Head of caudate nucleus (tissue), 42 donors: ENCODE measurements at places on chromosomes 16 and 17.

DNA sequence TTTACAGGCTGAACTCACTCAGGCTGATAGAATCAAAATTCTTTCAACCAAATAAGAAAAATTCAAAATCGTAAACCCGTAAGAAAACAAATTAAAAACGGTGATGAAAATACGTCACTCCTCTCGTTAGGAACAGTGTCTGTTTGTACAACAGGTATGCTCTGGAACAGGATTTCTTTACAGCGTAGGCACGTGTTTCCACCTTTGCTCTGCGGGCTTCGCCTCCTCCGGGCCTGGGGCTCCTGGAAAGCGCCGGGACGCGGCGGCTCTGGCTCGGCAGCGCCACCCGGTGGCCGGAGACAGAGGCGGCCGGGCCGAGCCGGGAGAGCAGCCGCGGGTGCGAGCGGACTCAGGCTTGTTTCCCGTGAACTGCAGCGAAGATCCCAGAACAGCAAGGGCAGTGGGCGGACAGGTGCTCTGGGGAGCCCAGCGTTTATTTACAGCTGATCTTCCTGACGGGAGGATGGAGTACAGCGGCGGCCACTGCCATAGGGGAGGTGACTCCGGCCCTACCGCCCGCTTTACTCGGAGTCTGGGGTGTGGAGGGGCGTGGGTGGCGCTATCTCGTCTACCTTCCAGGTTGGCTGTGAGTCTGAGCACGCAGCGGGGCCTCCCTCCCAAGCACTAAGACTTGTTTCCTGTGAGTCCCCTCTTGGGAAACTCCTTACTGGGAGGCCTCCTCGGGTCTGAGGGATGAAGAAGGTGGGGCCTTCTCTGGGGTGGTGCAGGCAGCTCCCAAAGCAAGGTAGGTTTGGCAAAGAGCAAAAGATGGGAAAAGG lies 40.5 kb upstream of the ATP2A3 start:
- no peak for DNase-seq

GRCh38 chr17:52451294-52451861 lies 292.9 kb upstream of the CA10 start:
- no peak for DNase-seq

DNA sequence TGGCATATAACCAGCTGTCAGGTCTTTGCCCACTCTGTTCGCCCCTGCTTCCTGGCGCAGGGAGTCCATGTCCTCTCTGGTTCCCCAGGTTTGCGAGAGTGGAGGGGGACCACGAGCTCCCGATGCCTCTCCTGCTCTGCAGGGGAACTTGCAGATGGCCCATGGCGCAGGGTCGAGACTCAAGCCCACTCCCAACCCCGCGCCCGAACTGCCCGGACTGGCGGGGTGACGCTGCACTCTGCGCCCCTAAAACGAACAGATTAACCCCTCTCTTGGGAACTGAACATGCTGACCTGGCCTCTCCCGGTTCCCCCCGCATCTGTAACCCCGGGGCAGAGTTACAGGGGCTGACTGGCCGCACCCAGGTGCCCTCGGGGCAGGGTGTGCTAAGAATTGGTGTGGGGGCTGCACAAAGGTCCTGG lies 681 bp upstream of the PLA2G15 start:
- no peak for DNase-seq

- DNase-seq = no peak
Measured at GRCh38 chr17:40531051-40531991, 29.9 kb upstream of the TNS4 start.

DNA sequence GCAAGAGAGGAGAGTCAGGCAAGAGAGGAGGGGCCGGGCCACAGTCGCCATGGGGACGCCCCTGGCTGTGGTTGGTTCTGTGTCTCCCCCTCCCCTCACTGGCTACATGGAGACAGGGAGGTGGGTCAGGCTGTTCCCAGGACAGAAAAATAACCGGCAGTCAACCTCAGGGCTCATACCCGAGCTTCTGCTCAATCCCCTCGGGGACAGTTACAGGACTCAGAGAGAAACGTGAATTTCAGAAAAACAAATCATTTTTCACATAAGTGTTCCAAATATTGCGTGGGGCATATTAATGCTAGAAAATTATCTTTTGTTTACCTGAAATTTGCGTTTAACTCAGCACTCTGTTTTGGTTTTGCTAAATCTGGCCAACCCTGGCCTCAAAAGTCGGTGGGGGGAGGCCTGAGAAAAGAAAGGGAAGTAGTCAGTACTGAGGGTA lies 22.2 kb upstream of the CPSF4L start:
- peak; percentile 55 for DNase-seq

GRCh38 chr17:78239489-78239931 lies 8.1 kb downstream of the TMEM235 start:
- DNase-seq = no peak

DNA sequence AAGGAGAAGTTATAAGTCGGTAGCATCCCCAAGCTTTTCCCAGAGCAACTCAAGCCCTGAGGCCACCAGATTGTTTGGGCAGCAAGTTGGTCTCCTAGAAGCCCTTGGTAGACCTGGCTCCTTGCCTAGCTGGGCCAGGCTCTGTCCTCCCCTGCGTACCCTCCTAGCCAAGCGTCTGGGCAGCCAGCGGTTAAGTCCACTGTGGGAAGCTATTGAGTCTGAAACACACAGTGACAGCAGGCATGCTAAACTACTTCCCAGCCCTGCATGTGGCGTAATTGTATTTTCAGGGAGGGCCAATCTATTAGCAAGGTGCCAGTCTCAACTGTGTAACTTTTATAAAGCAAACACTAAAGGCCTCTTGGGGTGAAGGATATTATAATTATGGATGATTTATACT lies 419.1 kb upstream of the RBFOX1 start:
- DNase-seq = no peak

DNA sequence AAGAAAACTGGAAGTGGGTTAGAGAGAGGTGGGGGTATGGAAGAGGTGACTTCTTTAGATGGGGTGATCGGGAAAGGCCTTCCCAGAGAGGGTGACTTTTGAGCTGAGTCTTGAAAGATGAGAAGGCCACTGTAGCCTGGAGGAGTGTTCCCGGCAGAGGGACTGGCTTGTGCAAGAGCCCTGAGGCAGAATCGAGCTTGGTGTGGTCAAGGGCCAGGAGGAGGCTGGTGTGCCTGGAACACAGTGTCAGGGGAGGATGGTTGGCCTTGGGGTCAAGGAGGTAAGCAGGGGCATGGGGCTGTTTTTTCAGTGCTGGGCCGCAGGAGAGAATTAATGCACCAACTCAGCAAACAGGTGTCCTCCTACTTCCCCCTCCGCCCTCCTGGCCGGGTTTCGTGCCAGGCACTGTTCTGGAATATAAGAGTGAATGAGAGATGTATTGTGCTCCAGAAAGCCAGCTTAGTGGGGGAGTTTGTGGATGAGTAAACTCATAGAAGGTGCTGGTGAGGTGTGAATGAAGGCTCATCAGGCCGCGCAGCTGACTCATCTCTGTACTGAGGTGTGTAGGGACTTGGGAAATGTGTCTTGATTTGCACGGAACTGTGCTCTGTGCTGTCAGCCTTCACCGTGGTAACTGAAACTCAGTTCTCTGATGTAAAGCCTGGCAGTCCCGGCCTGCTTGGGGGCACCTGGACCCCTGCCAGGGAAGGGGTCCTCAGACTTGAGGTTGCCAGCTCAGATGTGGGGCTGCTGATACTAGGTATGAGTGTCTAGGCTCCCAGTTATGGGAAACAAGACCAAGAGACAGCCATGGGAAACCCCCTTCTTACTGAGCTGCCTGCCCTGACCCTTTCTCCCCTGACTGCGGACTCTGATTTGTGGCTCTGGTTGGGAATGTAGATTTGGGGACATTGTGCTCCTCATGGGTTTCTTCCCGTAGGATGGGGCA lies 15.3 kb downstream of the KSR1 start:
- DNase-seq = peak; percentile 91

- DNase-seq = no peak
Measured at GRCh38 chr17:60155815-60156214, 6.0 kb downstream of the CA4 start.

DNA sequence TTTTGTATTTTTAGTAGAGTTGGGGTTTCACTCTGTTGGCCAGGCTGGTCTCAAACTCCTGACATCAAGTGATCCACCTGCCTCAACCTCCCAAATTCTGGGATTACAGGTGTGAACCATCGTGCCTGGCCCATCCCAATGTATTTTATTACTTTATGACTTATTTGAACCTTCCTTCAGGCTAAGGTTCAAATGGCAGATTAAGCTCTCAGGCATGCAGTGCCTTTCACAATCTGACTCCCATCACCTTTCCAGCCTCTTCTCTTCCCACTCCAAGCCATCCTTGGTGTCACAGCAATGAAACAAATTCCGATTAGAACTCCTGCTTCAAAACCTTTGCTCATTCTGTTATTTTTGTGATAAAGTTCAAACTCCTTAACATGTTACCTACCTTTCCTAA lies 26.6 kb upstream of the YPEL2 start:
- DNase-seq = no peak

- no peak for DNase-seq
Measured at GRCh38 chr17:73549841-73550430, 94.3 kb downstream of the SDK2 start.

DNA sequence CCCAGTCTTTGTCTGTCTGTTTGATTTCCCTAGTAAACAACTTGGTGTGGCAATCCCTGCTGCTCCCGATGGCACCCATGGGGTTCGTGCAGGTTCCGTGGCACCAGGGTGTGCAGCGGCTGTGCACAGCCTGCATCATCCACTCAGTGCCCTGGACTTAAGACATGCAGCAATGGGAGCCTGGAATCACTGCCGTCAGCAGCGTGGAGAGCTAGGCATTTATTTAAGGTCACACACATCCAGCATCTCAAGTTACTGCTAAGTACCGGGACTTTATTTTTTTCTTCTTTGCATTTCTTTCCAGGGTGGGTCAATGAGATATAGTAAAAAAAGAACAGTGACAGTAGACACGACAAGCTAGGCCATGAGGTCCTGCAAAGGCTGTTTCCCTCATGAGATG lies 2.8 kb downstream of the DHRS7C start:
- DNase-seq = no peak

DNA sequence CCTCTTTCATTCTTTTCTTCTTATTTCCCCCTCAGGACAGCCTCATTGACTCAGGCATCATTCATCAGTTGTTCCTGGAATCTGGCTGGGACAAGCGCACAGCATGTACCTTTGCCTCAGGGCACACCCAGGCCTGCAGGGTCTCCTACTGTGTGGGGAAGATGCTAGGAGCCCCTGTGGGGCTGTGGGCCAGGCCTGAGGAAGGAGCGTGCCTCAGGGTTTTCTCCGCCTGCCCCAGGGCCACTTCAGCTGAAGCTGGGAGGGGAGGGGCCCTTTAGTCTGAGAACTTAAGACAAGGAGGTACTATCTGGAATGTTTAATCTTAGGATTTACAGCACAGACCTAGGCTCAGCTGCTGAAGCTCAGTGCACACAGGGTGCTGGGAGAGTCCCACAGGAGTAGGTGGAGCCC lies 7.9 kb downstream of the ELMO3 start:
- DNase-seq = no peak

- no peak for DNase-seq
Measured at GRCh38 chr17:82374626-82375331, 3.2 kb downstream of the UTS2R start.

- DNase-seq = no peak
Measured at GRCh38 chr16:16083421-16084156, 134.2 kb downstream of the ABCC1 start.

DNA sequence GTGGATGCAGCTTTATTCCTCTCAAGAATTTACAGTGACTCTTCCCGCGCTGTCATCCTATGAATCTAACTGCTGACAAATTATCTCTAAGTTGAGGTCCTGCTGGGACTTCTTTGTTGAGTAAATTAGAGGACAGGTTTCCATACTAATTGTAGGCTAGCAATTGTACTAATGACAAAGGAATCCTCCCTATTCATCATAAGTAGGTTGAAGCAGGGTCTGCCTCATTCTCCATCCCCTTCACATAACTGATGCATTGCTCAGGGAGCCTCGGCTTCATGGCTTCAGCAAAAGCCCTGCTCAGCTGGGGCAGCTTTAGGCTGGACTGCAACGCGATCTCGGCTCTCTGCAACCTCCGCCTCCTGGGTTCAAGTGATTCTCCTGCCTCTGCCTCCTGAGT lies 83.1 kb upstream of the IRX6 start:
- DNase-seq = no peak

- DNase-seq = no peak
Measured at GRCh38 chr17:65228287-65228686, 91.1 kb downstream of the RGS9 start.

- no peak for DNase-seq
Measured at GRCh38 chr16:3131755-3132377, 3.0 kb upstream of the ZNF213 start.

- DNase-seq = no peak
Measured at GRCh38 chr16:85546585-85547447, 66.3 kb upstream of the GSE1 start.

GRCh38 chr16:48433116-48433849 lies 48.1 kb upstream of the SIAH1 start:
- no peak for DNase-seq

DNA sequence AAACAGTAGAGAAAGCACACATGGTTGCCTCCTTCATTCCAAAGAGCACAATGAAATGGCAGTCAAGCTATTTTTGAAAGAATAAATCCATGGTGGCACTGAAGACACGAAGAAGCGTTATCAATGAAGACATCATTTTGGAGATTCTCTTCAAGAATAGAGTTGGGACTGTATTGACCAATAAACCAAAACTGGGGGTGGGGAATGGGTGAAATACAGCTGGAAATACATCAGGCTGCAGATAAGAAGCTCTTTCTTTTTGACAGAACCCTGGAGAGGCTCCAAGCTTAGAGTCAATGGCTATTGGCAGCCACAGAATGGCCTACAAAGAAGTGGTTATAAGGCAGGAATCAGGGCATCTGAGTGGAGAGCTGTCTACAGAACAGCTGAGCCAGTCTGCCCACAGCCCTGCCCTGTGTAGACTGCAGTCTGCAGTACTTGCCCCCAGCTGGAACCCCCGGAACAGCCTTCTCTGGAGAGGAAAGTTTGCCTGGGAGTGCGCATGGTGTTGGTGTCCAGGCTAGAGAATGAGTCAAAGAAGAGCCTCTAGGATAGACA lies 100.4 kb downstream of the STX8 start:
- DNase-seq = peak; percentile 79

DNA sequence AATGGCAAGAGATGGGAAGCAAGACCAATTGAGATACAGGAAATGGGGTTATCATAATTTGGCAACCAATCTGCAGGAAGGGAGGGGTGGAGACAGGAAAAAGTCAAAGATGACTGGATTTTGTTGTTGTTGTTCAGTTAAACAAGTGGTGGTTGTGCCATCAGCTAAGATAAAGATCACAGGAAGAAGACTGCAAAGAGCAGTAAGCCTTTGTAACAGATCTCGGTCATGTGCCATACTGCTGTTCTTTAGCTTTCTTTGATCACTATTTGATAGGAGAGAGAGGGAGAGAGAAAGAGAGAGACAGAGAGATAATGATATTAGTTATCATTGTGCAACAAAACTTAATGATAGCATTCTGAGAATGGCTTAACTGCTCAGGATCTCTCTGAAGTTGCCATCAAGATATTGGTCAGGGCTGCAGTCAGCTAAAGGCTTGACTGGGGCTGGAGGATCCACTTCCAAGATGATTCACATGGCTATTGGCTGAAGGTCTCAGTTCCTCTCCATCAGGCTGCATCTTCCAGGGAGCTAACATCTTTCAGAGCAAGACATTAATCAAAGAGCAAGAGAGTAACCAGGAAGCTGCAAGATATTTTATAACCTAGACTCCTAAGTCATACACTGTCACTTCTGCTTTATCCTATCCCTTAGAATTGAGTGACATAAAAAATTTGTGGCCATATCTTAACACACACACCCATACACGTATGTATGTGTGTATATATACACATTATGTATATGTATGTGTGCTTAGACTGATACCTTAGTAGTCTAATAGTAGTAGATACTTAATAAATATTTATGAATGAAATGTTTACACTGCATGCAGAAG lies 405.0 kb downstream of the SHISA9 start:
- no peak for DNase-seq
